Stimulated activated CD8-positive, alpha-beta memory T cell treated with anti-CD3 and anti-CD28 coated beads, Interleukin-15, amount 100 ng/mL, for 1 hour (primary cell): ENCODE measurements at places on chromosomes 6 and 20.

DNA sequence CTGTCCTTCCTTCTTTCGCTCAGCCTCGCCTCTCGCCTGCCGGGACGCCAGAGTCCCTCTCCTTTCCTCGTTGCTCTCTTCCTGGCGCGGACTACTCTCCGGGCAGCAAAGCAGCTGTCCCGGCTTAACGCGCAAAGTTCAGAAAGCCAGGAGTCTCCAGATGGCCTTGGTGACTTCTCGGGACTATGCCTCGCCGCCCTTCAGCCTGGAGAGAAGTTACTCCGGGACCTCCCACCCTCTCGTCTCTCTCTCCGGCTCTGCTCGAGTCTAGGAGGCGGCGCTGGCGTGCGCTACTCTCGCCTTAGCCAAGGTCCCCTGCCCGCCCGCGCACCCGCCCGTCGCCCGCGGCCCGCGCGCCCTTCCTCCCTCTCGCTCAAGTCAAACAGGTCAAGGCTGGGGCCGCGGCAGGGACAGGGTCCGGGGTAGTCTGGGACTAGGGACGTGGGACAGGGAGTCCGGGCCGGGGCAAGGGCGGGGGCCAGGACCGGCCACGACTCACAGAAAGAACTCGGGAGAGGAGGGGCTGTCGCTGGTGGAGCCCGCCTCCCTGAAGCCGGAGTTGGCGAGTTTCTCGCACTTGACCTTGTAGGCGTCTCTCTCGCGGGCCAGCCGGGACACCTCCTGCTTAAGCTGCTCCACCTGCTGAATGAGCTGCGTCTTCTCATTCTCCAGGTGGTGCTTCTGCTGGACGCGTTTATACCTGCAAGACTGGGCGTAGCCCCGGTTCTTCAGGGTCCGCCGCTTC lies 1.5 kb downstream of the MAFB start:
- no peak for DNase-seq

- DNase-seq: no peak
Observed at GRCh38 chr20:46157076-46157592, 39.0 kb downstream of the CD40 start.

DNA sequence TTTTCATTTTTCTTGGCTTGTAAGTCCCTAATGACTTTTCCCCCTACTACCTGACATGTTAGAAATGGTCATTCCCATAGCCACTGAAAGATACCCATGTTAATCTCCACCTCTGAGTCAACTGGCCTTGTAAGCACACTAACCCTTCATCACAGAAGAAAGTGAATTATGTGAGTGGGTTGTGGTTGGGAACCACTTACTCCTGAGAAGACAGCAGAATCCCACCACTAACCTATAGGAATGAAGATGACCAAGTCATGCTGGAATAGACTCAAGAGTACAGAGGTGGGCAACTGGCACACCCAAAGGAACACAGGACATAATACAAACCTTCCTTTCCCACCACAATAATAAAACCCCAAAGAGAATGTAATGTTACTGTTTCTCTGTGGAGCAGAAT lies 30.1 kb downstream of the RAMACL start:
- DNase-seq: no peak

DNA sequence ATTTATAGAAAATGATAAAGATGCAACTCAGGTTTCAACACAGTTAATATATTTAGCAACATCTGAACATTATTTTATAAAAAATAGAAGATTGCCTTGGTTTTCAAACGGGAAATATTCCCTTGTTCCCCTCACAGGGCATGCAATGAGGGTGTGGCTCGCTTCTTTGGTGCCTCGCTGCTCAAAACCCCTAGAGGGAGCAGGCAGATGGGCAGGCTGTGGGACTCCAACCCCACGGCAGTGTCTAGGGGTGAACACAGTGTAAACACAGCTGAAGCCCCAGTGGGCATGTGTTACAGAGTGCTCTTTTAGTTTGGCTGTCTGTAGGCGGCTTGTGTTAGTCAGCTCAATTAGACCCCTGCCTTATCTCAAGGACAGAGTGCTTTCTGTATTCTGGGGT lies 560.8 kb upstream of the IMPG1 start:
- no peak for DNase-seq

GRCh38 chr6:17930321-17930993 lies 57.0 kb downstream of the KIF13A start:
- DNase-seq: no peak

- no peak for DNase-seq
Observed at GRCh38 chr6:160883999-160884398, 107.6 kb upstream of the MAP3K4 start.

- no peak for DNase-seq
Observed at GRCh38 chr6:2007165-2007564, 238.2 kb downstream of the GMDS start.

DNA sequence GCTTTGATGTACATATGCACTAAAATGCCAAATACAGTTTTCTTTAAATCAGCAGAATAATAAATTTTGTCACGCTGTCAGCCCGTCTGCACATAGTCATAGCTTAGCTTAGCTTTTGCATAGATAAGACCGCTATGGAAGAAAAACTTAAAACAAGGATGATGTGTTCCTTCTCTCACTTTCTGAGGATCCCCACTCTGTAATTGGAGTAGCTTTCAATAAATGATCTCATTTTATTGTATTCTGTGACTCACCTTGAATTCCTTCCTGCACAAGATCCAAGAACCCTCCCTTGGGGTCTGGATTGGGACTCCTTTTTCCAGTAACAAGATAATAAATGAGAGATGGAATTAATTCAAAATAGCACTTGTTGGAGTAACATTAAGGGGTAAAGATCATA lies 186.2 kb downstream of the CDH26 start:
- DNase-seq: no peak

- no peak for DNase-seq
Observed at GRCh38 chr20:44183282-44183681, 3.7 kb downstream of the JPH2 start.

DNA sequence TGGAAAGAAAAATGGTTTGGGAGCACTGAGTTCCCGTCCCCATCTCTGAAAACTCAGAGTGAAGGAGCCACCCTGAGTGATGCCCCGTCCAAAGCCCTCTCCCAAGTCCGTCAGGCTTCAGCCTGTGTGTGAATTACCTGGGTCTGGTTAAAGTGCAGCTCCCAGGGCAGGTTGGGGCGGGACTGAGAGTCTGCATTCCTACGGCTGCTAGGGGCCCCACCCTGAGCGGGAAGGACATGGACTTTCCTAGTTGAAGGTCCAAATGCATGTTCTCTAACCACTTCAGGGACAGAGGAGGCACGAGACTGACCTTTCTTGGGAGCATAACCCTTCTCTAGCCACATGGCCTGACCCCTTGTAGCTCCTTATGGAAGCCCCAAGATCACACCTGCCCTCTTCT lies 97.2 kb downstream of the SYNDIG1 start:
- no peak for DNase-seq

DNA sequence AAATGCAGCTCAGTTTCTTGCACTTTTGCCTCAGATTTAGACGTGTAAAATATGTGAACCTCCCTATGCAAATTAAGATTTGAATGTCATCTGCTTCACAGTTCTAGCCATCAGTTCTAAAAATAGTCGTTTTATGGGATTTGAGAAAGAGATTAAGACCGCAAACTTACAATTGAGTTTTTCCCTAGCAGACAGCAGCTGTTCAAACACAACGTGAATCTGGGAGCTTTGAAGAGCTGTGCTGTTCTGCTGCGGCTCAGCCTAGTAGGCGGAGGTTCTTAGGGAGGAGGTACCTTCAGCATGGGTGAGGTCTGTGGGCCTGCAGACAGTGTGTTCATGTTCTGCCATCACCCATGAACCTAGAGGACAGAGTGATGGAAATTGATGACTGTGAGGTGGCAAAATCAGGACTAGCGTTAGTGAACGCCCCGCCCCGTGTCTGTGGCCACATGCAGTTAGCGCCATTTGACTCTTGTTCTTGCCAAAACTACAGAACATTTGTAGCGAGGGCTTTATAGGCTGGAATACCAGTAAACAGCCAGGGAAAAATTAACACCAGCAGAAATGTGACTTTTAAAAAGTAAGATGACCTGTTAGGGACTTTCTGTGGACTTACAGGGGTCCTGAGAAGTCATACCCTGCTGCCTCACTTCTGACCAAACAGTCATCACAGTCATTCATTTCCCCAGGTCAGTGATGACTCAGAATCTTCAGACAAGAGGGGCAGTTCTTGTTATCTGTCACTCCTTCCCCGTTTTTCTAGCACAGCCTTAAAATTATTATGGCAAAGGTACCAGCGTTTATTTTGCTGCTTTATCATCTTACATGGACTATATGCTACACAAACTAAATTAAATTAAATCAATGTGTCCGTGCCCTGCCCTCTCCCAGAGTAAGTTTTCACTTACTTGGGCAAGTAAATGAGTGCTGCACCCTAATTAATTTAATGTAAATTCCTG lies 84.3 kb upstream of the TMEM181 start:
- no peak for DNase-seq

DNA sequence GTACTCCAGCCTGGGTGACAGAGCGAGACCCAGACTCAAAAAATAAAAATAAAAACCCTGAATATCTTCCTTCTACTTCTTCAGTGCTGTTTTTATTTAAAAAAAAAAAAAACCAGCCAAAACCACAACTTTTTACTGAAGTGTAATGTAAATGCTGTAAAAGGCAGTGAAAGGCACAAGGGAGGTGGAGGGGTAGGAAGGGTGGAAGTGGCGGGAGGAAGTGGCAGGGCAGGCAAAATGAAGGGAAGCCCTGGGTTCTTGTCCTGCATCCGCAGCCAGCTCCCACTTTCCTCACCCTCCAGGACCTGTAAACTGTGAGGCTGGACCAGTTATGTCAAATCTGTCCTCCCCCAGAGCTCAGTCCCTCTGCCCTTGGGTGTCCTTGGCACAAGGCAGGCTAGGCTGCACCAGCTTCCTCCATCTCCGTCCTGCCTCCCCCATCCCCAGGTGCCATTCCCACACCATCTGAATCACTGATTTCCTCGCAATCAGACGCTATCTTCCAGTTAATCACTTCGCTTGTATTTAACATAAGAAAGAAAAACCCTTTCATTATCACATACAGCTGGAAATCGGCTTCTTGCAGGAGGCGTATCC lies 13.7 kb upstream of the PANK2 start:
- no peak for DNase-seq

DNA sequence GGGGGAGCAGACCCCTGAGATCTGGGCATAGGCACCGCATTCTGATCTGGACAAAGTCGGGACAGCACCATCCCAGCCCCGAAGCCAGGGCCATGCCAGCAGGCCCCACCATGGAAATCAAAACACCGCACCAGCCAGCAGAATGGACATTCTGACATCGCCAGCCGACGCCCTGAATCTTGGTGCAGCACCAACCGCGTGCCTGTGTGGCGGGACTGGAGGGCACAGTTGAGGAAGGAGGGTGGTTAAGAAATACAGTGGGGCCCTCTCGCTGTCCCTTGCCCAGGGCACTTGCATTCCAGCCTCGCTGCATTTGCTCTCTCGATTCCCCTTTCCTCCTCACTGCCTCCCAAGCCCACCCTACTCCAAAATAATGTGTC lies 2.0 kb downstream of the NNAT start:
- no peak for DNase-seq

DNA sequence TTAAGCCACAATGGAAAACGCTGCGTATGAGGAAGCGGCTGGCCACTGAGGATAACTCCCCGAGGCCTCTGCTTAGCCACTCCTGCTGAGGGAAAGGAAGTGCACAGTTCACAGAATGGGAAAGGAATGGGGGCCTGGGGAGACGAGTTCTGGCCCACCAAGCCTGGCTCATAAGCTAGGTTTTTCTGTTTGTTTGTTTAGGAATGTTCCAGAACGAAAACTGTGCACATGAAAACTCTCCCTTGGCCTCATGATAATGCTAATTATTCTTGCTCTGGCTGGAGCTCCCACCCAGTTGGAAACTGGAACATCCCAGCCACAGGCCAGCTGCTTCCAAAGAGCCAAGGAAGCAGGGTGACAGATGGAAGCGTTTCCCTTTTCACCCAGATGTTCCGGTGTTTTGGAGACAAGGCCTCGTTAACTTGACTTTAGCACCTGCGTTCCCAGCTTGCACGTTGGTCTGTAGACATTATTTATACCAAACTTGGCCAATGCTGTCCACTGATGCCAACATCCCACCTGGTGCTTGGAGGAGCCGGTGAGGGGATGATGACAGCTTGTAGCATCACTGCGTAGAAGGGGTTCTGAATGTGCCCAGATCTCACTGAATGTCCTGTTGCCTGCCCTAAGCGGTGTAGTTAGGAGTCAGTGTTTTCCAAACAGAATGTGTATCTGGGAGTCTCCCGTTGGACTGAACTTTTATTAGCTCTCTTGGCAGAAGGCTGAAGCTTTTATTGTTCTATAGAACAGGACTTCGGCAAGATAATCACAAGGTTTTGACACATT lies 34.5 kb downstream of the APCDD1L start:
- DNase-seq: no peak

DNA sequence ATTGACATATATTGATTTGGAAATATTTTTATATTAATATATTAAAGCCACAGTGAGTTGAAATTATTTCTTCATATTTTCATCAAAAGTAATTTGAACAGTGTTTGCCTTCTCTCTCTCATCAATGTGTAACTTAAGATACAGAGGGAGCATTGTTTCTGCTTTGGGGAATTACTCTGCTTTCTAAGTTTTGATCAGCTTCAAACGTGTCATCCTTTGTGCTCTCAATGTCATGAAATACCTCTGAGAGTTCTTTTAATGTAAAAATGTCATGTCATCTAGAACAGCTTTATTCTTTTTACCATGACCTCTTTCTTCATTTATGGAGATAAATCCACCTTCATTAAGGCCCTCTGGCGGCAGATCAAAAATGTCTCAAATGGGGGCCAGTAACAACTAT lies 259.4 kb upstream of the STXBP5 start:
- no peak for DNase-seq

DNA sequence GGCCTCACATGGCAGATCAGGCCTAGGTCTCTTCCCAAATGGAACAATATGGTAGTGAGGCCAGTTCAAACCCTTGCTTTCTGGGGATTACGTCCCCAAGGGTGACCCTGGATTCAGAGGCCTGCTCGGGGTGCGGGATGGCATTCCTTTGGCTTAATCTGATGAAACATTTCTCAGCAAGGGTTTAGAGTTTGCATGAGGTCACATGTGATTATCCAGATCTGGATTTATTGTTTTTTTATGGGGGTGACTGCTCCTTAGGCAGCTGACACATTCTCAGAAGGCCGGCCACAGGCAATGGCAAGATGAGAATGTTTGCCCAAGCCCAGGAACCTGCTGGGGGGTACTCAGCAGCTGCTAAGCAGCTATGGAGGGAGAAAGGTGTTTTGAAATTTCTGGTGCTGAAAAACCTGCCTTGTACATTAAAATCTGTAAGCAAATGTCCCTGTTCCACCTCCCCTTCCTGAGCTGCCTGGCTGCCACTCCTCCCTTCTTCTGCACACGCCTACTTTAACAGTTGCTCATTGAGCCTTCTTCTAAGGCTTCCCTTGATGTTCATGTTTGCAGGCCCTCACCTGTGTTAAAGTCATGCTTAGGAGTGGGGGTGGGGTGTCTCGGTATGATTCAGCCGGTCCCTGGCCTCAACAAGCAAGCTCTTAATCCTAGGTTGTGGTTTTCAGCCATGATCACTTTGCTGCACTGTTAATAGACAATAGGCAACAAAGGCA lies 37.9 kb upstream of the FUCA2 start:
- no peak for DNase-seq

GRCh38 chr6:111091987-111092386 lies 4.7 kb downstream of the SLC16A10 start:
- no peak for DNase-seq
